ENCODE measurements at places on chromosomes 12 and 14.

DNA sequence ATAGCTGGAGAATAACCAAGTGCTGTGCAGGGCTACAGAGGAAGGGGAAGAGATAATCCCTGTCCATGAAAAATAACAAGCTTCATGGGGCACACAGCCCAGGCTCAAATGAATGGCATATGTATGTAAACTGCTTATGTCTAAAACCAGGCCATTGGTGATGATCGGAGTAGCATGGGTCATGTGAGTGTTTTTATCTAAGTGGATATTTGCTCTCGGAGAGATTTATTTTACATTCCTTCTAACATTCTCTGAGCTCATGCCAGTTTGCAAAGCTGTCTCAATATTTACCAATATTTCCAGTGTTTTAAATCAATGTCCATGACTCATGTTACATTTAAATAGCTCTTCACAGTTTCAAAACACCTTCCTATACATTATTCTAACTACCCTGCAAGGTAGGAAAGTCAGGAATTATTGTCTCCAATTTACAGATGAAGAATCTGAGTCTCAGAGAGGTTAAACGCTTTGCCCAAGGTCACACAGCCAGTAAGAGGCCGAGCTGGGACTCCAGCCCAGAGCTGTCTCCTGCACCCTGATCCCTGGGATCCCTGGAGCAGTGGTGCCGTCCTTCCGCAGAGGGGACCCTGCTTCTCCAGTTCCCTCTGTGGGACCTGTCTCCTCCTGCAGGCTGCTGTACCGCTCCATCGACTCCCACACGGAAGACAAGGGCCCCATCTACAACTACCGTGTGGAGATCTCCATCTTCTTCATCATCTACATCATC, 186.7 kb upstream of the FKBP4 start:
- DNase-seq, result no peak

DNA sequence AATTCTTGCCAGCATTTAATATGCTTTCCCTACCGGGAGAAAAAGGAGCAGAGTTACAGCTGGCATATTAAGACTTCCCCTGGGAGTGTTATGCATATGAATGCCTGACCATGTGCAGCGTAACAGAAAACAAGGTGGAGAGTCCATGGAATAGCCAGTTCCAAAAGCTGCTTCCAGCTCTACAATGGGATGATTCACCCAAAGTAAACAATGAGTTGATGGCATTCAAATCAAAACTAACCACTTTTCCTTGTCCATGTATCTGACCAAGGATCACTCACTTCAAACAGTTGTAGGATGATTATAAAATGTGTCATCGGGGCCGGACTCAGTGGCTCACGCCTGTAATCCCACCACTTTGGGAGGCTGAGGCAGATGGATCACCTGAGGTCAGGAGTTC, 48.1 kb upstream of the BICDL1 start:
- no peak for DNase-seq

GRCh38 chr12:90102957-90103652, 394.5 kb upstream of the ATP2B1 start:
- no peak for DNase-seq

DNA sequence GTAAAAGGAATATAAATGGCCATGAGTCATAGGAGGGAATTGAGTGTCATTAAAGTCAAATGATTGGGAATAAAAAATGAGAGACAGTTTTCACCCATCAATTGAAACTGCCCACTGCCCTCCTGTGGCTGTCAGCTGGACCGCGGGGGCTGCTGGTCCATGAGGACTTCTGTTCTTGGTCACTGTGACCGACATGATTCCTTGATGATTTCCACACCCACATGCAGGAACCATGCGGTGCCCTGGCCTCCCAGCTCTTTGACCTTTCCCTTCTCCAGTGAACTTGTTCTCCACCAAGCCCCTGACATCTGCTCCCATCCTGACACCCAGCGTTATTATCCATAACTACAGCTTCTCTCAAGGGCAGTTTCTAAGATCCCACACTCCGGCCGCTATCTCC, 48.4 kb downstream of the C12orf75 start:
- DNase-seq, result no peak

GRCh38 chr14:66081594-66082376, 404.4 kb upstream of the CCDC196 start:
- no peak for DNase-seq

DNA sequence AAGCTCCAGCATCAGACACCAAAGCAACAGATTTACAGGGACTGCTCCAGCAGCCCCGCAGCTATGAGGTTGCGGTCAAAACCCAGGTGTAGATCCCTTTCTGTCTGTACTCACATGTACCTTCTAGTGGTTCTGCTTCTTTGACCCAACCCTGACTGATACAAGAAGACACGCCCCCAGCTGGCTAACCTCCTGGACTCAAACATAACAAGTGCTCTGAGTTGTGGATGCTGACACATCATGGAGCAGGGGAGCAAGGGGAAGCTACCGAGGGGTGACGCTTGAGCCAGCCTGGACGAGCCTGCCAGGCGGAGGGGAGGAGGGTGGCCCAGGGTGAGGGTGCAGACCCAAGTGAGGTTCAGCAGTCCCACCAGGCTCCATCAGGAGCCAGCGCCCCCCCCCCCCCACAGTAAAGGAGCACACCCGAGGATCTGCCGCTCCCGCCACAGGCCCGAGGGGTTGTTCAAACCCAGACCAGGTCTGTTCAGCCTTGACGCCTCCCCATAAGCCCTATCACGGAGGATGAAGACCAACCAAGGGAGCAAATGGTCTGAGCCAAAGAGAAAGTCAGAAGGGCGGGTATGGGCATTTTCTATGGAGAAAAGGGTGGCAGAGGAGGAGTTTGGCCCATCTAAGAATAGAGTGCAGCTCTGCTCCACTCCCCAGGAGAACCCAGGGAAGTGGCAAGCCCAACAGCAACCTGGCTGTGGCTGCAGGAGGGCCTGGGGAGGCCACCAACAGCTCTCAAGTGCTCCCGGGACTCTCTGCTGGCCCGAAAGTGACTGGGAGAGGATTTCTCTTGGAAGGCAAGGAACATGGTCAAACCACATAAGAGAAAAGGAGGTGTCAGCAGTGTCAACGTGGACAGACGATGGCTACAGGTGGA, 229.4 kb downstream of the BCL11B start:
- DNase-seq, result no peak

DNA sequence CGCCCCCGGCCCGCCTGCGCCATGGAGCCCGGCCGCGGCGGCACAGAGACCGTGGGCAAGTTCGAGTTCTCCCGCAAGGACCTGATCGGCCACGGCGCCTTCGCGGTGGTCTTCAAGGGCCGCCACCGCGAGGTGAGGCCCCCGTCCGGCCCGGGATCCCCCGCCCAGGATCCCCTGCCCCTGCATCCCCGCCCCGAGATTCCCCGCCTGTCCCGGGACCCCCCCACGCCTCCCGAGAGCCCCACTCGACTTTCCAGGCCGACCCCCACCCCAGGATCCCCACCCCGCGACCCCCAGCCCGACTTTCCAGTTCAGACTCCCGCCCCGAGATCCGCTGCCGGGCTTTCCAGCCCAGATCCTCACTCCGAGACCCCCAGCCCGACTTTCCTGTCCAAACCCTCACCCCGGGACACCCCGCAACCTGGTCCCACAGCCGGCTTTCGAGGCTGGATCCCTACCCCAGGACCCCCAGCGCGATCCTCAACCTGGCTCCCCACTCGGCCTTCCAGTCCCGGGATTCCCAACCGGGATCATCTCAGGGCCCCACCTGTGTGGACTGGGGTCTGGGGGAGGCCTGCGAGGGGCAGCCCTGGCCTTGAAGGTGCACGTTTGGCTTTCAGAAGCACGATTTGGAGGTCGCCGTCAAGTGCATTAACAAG, 688 bp downstream of the ULK1 start:
- no peak for DNase-seq

Measured in activated CD4-positive, alpha-beta T cell treated with anti-CD3 and anti-CD28 coated beads, Interleukin-2, amount 50 U/mL, for 24 hours (primary cell).